ENCODE measurements at places on chromosomes 3 and 15. TPM values are rescaled to one million over a fixed set of nuclear protein-coding genes. Genes with fewer than 3 reads are reported as not detected.

DNA sequence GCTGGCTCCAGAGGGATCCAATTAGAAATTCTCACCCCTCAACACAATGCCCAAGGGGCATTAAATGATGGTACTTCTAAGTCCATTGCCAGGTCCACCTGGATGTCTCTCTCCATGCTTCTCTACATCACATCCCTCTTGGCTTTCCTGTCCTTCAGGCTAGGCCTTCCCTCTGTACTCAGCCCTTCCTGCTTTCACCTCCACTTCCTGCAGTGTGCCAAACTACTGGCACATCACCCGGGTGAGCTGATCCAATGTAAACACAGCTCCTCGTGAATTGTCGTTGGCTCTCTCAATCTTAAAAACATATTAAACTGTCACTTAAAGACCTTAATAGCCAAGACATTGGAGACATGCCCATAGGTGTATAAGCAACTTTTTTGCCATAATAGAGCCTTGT lies 4.0 kb downstream of the LMCD1 start:
- H3K27me3 ChIP-seq: peaks cover 5% of the 10 kb centered on the region
- no peak for DNase-seq
- peaks cover 20% of the 10 kb centered on the region for H3K4me1 ChIP-seq
- H3K4me3 ChIP-seq: no peak overlapping the region
- no peaks in the 10 kb centered on the region for H3K36me3 ChIP-seq
- no peak overlapping the region for H3K27ac ChIP-seq

DNA sequence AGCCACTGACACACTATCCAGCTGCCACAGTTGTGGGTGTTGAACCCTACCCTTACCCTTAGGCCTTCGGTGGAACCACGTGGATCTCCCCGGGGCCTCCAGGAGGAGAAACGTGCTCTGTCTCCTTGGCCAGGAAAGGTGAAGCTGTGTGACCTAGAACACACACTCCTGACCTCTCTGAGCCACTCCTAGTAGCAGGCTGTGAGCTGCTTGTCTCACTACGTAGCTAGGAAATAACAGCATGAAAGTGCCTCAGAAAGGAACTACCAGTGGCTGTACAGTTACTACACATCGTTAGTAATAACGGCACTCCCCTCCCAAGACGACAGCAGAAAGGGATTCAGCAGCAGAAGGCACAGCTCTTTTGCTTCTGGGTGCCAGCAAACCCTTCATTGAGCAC lies 36.2 kb upstream of the SLC6A6 start:
- H3K27ac ChIP-seq: no peak overlapping the region
- H3K27me3 ChIP-seq: no peaks in the 10 kb centered on the region
- H3K36me3 ChIP-seq: no peaks in the 10 kb centered on the region
- DNase-seq: no peak
- no peak overlapping the region for H3K4me3 ChIP-seq

Gene UROC1
- total RNA-seq: not detected

Gene GHSR
- not detected for total RNA-seq

Gene FBXL22
- 0.74 TPM for total RNA-seq
